CD8-positive, alpha-beta memory T cell (primary cell): ENCODE measurements at places on chromosomes 3 and 15. TPM values are rescaled to one million over a fixed set of nuclear protein-coding genes. Genes with fewer than 3 reads are reported as not detected.

- no peaks in the 10 kb centered on the region for H3K36me3 ChIP-seq
- H3K4me1 ChIP-seq = peaks cover 3% of the 10 kb centered on the region
- H3K4me3 ChIP-seq = no peak overlapping the region
- no peak overlapping the region for H3K27ac ChIP-seq
- no peak for DNase-seq
- H3K27me3 ChIP-seq = no peaks in the 10 kb centered on the region
These were observed 7.9 kb upstream of the TSEN2 start for GRCh38 chr3:12476238-12476897.

ZNF710 gene
- total RNA-seq = 13.2 TPM

DNA sequence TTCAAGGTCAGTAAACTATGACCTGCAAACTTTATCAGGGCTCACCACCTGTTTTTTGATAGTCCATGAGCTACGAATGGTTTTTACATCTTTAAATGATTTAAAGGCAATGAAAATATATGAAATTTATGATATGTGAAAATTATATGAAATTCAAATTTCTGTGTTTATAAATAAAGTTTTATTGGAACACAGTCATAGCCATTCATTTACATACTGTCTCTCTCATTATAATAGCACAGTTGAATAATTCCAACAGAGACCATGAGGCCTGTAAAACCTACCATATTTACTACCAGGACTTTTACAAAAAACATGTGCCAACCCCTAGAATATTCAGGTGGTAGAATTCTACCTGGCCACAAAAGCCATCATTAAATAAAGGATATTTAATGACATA lies 64.0 kb upstream of the XXYLT1 start:
- peaks cover 7% of the 10 kb centered on the region for H3K36me3 ChIP-seq
- no peak for DNase-seq
- H3K4me3 ChIP-seq = no peak overlapping the region
- H3K27me3 ChIP-seq = no peaks in the 10 kb centered on the region
- no peak overlapping the region for H3K27ac ChIP-seq

- no peaks in the 10 kb centered on the region for H3K4me1 ChIP-seq
- DNase-seq = no peak
- no peaks in the 10 kb centered on the region for H3K36me3 ChIP-seq
- no peaks in the 10 kb centered on the region for H3K27me3 ChIP-seq
These were observed 117.0 kb upstream of the ARL6 start for GRCh38 chr3:97647441-97647982.

DNA sequence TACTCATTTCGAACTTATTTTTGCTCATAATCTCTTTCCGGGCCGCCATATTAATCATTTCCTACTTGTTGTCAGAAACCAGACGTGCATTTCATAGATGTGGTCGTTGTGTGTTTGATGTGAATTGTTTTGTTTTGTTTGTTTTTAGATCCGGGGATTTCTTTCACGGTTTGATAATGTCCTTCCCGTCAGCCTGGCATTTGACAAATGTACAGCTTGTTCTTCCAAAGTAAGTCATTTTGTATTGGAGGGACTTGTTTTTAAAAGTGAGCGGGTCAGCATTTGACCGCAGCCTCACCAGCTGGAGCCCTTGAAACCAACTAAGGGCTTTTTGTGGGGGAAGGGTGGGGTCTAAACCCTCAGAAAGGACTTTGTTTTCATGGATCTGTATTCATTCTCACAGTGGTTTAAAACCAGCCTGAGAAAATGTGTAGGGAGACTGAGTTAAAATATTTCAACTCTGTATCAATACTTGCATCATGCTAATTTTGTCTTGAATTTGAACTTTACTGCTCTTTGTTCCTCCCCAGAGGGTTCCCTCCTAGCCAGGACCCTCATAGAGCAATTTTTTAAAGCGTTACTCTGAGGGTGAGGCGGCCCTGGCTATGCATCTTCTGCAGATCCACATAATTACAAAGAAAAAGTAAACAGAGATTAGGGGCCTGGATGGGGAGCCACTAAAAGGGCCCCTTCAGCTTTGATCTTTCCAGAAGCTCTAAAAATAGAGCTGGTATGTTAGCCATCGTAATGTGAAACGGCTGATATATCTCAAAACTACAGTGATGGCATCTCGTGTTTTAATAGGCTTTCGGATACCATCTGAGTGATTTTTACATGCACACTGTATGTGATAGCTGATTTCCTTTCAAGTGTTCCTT lies 107.9 kb downstream of the ATG7 start:
- DNase-seq = no peak
- no peaks in the 10 kb centered on the region for H3K36me3 ChIP-seq
- no peaks in the 10 kb centered on the region for H3K27me3 ChIP-seq
- no peaks in the 10 kb centered on the region for H3K4me1 ChIP-seq

DAG1 gene
- 21.2 TPM for total RNA-seq

PEX5L gene
- not detected for total RNA-seq

- DNase-seq = no peak
- H3K4me3 ChIP-seq = no peak overlapping the region
- no peaks in the 10 kb centered on the region for H3K27me3 ChIP-seq
- no peaks in the 10 kb centered on the region for H3K36me3 ChIP-seq
- H3K4me1 ChIP-seq = no peaks in the 10 kb centered on the region
These were observed 66.3 kb downstream of the TPRG1 start for GRCh38 chr3:189238071-189238470.

BBX gene
- 44.5 TPM for total RNA-seq

CMTM6 gene
- 91.8 TPM for total RNA-seq

DNA sequence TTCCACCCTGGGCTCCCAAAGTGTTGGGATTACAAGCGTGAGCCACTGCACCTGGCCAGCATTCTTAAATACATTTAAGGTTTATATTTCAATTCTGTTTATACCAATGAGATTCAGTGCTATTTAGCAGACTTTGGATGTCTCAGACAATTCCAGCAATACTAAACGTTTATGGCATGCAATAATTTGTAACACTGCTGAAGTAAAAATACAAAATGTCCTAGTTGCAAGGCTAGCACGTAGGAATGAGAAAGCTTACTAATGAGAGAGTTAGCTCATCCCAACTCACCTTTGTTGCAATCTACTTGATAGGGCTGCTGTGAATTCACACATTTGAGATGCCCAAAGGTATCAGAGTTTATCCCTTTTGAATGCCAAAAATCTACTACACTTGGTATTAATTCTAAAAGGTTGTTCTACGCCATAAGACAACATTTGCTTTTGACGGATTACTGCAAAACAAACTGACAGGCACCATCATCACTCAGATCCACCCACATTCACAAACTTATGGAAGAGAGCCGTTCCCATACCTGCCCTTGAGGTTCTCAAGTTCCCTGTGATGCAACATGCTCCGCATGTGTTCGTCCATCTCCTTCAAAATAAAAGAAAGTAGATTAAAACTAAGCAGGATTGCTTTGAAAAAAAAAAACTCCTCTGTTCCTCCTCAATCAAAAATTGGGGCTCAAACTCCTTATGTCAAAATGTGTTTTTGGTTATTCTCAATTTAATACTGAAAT lies 25.3 kb downstream of the ZNF106 start:
- H3K27me3 ChIP-seq = no peaks in the 10 kb centered on the region
- H3K4me1 ChIP-seq = no peaks in the 10 kb centered on the region
- H3K36me3 ChIP-seq = peaks cover 6% of the 10 kb centered on the region
- no peak overlapping the region for H3K27ac ChIP-seq
- H3K4me3 ChIP-seq = no peak overlapping the region

GRCh38 chr3:9397906-9398699 lies 688 bp downstream of the SETD5 start:
- H3K27me3 ChIP-seq = no peaks in the 10 kb centered on the region
- H3K27ac ChIP-seq = peak overlapping the region; percentile 95
- peak; percentile 44 for DNase-seq
- H3K4me1 ChIP-seq = peaks cover 68% of the 10 kb centered on the region
- H3K4me3 ChIP-seq = peak overlapping the region; percentile 85

- DNase-seq = no peak
- H3K4me1 ChIP-seq = no peaks in the 10 kb centered on the region
- no peak overlapping the region for H3K27ac ChIP-seq
- H3K4me3 ChIP-seq = no peak overlapping the region
- H3K36me3 ChIP-seq = no peaks in the 10 kb centered on the region
These were observed 60.2 kb upstream of the CDAN1 start for GRCh38 chr15:42796955-42797782.

DNA sequence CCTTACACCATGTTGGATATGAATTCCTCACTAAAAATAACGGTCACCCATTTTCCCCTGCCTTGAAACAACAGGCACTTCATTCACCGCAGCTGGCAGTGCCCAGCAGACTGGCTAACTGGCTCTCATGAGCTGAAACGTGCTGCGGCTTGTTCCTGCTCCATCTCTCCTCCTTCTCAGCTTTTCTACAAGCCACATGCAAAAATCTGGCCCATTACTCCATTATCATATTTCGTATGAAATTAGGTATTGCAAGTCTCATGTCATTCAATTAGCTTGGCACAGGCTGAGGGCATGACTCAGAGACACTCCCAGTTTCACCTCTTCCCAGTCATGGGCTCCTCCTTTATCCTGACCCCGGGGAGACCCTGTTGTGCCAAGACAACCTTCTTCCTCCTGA lies 60.0 kb downstream of the MAGEF1 start:
- no peak overlapping the region for H3K4me3 ChIP-seq
- no peaks in the 10 kb centered on the region for H3K27me3 ChIP-seq
- no peak for DNase-seq

GRCh38 chr3:102102394-102102793 lies 253.1 kb downstream of the NFKBIZ start:
- no peak overlapping the region for H3K4me3 ChIP-seq
- H3K4me1 ChIP-seq = peaks cover 9% of the 10 kb centered on the region
- H3K27ac ChIP-seq = no peak overlapping the region

GOLGA6A gene
- not detected for total RNA-seq

DNA sequence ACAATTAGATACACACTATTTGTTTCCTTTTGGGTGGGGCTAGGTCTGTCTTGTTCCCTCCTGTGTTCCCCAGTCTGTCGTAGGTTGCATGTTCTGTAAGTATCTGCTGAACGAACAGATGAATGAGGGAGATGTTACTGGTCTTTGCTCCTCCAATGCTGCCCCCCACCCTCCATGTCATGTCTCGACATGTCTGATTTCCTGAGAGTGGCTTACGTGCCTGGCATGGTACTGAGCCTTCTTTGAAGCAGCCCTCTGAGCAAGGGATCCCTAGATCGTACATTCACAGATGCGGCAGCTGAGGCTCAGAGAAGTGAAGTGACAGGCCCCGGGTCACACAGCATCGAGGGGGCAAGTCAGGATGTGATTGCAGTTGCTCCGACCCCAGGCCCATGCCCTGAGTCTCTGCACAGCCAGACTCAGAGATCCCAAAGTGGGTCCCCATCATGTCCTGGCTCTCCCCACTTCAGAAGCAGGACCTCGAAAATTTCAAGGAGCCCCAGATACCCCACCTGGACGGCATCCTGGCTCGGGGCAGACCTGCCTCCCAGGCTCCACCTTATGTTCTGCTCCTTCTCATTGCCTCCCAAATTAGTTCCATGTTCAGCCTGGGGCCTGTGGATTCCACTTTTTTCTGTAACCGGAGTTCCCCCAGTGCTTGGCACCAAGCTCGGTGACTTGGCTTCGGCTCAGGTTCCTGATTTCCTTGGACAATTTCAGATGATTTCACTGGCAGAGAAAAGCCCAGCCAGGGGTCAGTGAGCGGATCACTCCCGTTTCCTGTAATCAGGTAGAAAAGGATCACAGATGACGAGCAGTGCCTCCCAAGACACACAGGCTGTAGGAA lies 24.7 kb downstream of the GOLGA6L2 start:
- no peak overlapping the region for H3K4me3 ChIP-seq
- no peaks in the 10 kb centered on the region for H3K36me3 ChIP-seq
- no peak overlapping the region for H3K27ac ChIP-seq
- DNase-seq = no peak
- no peaks in the 10 kb centered on the region for H3K4me1 ChIP-seq
- H3K27me3 ChIP-seq = no peaks in the 10 kb centered on the region

TMEM158 gene
- total RNA-seq = 0.13 TPM

DNA sequence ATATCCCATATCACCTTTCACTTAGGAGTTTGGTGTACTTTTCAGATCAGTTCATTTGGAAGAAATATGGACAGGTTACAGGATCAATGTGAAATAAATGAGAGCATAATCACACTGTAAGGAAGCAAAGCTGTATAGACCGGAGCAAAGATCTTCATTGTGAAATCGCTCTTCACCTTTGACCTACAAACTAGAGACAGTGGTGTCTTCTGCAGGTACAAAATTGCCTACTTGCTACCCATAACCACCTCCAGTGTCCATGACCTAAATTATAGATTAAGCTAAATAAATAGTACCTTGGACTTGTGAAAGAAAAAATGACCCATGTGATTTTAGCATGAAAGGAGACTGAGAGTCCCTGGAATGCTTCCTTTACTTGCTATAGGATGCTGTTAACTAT lies 379.5 kb upstream of the SUCLG2 start:
- H3K27ac ChIP-seq = no peak overlapping the region
- no peaks in the 10 kb centered on the region for H3K4me1 ChIP-seq
- DNase-seq = no peak
- H3K27me3 ChIP-seq = no peaks in the 10 kb centered on the region

CLDN18 gene
- not detected for total RNA-seq
